ENCODE measurements at places on chromosomes 1 and 21. TPM values are rescaled to one million over a fixed set of nuclear protein-coding genes. Genes with fewer than 3 reads are reported as not detected.

FCAMR gene
- total RNA-seq: not detected

OR2AK2 gene
- total RNA-seq: not detected

AK5 gene
- total RNA-seq: 7.4 TPM

PYCR2 gene
- total RNA-seq: 31.6 TPM

SVBP gene
- total RNA-seq: 13.6 TPM

BMP8B gene
- total RNA-seq: 0.19 TPM

ZNF593OS gene
- total RNA-seq: not detected

COL6A1 gene
- total RNA-seq: 55.0 TPM

WDR64 gene
- total RNA-seq: not detected

PLA2G2D gene
- total RNA-seq: not detected

CELA2A gene
- total RNA-seq: 0.19 TPM

SYPL2 gene
- total RNA-seq: not detected

TMED5 gene
- total RNA-seq: 55.9 TPM

LIN28A gene
- total RNA-seq: not detected

All from endothelial cell of coronary artery (primary cell).